ENCODE measurements at places on chromosomes 16 and 17. TPM values are rescaled to one million over a fixed set of nuclear protein-coding genes. Genes with fewer than 3 reads are reported as not detected.
A peak's percentile ranks its signal among the peaks of the same experiment; 100 is the strongest.

DNA sequence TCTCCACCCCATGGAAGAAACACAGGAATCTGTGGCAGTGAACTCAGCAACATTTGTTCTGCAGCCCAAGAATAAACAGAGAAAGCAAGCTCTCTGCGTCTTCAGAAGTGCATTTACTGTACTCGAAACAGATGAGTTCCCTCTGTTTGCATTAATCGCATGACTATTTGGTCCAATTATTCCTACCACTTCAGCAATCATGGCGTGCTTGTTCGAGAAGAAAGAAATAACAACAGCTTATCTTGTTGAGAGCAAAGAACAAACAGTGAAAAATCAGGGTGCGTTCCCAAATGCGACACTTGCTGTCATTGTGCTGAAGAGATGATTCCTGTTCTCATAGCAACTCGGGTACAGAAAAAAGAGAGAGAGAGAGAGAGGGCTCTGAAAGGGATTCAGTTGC lies 445.3 kb upstream of the MAF start:
- DNase-seq = no peak

The KRT12 gene
- total RNA-seq = not detected

DNA sequence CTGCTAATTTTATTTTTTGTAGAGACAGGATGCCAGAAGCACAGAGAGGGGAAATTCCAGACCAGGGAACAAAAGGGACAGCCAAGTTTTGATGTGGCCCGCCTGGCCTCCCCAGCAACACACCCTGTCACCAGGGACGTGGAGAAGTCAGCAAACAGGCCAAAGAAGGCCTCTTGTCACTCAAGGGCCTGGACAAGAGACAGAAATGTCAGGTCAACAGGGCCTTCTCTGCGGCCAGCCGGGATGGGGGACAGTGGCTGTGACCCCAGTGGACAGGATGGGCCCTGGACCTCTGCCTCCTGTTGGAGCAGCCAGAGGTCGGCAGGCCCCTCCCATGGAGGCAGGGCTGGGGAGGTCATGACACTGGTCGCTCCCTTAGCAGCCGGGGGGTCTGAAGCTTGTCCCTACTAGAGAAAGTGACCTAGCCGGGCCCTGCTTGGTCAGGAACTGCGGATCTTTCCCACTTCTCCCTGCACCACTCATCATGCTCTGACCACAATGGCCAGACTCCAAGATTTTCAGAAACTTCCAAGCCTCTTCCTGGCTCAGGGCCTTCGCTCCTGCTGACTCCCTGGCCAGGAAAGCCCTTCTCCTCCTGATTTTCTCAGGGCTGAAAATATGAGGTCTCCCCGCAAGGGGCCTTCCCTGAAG lies 9.2 kb upstream of the TVP23A start:
- DNase-seq = peak; percentile 89

The ADGRG1 gene
- 18.6 TPM for total RNA-seq

The DNAI2 gene
- total RNA-seq = not detected

- no peak for DNase-seq
Measured at GRCh38 chr16:89034971-89035668, 58.1 kb upstream of the CBFA2T3 start.

The CLDN7 gene
- total RNA-seq = 1.8 TPM

DNA sequence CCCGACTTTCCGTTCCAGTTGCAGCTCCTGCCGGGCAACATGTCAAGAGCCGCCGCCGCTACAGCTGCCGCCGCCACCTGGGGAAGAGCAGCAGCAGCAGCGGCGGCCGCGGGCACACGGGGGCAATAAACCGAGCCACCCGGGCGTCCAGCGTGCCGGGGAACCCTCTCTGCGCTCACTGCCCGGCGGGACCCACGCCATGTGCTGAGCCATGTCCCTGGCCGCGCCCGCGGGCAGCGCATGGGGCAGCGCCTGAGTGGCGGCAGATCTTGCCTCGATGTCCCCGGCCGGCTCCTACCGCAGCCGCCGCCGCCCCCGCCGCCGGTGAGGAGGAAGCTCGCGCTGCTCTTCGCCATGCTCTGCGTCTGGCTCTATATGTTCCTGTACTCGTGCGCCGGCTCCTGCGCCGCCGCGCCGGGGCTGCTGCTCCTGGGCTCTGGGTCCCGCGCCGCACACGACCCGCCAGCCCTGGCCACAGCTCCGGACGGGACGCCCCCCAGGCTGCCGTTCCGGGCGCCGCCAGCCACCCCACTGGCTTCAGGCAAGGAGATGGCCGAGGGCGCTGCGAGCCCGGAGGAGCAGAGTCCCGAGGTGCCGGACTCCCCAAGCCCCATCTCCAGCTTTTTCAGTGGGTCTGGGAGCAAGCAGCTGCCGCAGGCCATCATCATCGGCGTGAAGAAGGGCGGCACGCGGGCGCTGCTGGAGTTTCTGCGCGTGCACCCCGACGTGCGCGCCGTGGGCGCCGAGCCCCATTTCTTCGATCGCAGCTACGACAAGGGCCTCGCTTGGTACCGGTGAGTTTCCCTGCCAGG lies 604 bp downstream of the HS3ST3B1 start:
- DNase-seq = peak; percentile 60

- no peak for DNase-seq
Measured at GRCh38 chr16:26905336-26905735, 161.4 kb upstream of the C16orf82 start.

The FA2H gene
- total RNA-seq = 0.50 TPM

The FADS6 gene
- total RNA-seq = not detected

GRCh38 chr17:74433421-74434121 lies 1.7 kb downstream of the GPRC5C start:
- peak; percentile 29 for DNase-seq

DNA sequence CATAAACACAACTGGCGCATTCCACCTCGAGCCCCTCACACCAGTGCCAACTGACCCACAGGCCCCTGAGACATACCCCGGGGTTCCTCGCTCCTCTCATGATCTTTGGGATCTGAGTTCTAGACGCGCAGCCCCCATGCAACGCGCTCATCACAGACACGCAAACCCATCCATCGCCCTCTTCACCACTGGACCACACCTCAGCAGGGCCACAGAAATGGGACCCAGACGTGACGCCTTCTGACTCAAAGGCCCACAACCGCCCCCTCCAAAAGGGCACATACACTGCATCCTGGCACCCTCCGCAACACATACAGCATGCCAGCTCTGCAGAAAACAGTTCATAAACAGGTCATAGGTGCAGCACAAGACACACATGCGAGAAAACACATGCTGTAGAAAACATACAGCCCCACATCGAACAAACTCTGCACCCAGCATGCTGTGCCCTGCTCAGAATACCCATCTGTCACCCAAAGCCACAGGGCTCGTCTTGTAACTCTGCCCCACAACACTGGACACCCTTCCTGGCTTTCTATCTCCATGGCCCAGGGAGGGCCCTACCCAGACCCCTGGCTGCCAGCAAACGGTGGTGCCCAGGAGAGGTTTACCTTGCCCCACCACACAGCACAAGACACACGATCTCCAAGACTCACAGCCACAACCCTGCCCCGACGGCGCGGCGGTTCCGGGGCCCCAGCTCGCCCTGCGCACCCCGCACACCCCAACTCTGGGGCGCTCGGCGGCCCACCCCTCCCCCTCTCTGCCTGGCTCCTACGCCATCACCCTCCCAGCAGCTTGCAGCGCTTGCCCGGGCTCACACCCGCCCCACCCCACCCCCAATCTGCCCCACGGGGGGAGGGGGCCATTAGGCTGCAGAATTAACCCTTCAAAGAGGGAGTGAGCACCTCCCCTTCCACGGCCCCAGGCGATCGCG lies 887 bp downstream of the ZBTB4 start:
- peak; percentile 74 for DNase-seq

The FOXN1 gene
- total RNA-seq = not detected

GRCh38 chr17:6567528-6568183 lies 11.3 kb upstream of the PITPNM3 start:
- DNase-seq = no peak

DNA sequence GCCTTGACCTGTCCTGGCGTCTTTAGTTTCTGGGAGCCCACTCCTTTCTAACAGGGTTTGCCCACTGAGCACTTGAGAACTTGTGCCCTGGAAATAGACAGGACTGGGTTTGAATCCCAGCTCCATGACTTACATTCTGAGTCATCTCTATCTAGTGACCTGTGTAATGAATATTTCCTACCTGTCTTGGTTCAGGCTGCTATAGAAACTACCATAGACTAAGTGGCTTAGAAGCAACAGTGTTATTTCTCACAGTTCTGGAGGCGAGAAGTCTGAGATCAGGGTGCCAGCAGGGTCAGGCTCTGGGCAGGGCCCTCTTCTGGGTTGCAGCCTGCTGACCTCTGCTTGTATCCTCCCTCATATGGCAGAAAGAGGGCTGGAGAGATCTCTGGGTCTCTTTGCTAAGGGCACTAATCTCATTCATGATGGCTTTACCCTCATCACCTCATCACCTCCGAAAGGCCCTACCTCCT lies 110.7 kb upstream of the DHX40 start:
- no peak for DNase-seq

DNA sequence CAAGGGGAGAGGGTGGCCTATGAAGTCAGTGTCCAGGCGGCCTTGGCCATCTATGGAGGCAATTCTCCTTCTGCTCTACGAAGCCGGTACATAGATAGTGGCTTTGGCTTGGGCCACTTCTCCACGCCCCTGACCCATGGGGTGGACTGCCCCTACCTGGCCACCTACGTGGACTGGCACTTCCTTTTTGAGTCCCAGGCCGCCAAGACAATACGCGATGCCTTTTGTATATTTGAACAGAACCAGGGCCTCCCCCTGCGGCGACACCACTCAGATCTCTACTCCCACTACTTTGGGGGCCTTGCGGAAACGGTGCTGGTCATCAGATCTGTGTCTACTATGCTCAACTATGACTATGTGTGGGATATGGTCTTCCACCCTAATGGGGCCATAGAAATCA lies 17.3 kb downstream of the AOC3 start:
- DNase-seq = no peak

DNA sequence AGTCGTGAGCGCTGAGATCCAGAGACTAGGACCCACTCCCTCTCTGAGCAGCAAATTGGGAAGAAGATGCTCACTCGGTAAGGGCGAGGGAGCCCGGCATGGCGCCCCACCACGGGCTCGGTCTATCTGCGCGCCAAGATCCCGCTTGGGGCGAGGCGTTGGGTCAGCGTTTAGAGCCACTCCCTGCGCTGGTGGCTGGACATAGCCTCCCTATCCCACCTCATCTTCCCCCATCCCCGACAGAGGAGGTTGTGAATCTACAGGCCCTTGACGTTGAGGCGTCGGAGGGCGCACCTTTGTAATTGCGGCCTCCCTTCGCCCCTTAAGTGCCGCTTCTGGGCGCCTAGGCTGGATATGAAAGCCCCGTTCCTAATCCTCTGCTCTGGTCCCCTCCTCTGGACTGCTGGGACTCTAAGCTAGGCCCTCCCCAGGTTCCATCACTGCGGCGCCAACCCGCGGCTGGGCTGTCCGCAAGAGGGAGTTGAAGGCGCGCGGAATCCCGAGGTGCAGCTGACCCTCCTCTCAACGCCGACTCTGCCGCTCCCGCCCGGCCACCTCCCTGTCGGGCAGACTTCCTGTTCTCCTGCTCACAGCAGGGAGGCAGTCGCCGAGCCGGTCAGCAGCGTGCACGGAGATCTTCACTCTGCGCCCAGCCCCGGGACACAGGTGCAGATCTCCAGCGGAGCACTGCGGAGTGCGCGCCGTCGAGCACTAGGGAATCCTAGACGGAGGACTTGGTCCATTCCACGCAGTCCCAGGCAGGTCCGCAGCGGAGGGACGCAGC lies 16.1 kb upstream of the HOXB9 start:
- no peak for DNase-seq

DNA sequence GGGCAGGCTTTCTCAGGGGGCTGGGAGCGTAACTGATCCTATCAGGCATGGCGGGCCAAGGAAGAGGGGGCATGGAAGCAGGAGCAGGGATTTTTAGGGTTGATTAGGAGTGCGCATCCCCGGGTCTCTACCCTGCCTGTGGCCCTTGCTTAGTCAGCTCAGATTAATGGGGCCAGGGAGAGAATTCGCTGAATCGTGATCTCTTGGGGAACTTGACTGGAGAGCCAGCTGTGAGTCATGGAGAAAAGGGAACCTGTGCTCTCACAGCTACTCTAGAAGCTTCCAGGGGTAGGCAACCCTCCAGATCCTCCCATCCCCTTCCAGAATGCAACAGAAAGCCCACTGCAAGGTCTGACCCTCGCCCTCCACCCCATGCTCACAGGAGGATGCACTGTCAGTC lies 3.6 kb downstream of the FOXN1 start:
- DNase-seq = no peak

DNA sequence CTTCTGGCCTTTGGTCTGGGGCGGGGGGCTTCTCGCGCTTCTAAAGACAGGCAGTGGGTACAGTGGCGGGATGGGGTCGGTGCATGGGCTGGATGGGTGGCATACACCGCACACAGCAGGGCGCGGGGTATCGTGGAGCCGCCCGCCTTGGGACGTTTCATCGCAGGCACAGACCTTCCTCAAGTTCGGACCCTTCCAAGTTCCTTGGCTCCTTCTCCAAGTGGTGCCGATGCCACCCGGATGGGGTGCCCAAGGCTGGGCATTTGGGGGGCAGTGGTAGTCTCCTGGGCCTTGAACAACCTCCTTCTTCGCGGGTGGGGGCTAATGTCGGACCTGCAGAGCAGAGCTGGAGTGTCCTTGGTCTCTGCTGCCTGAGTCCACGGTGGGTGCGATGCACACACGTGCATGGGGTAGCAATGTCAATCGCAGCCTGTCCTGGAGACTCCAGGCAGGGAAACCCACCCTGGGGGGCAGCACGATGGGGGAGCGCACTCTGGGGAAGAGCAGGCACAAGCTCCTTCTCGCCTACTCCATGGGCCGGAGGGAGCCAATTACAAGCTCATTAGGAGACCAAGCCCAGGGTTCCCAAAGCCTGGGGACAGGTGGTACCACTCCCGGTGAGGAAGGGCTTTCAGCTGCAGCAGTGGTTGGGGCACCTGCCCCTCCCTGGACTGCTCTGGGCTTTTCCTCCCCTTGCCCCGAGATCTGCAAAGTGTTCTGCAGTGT lies 686 bp upstream of the MTSS2 start:
- DNase-seq = no peak

DNA sequence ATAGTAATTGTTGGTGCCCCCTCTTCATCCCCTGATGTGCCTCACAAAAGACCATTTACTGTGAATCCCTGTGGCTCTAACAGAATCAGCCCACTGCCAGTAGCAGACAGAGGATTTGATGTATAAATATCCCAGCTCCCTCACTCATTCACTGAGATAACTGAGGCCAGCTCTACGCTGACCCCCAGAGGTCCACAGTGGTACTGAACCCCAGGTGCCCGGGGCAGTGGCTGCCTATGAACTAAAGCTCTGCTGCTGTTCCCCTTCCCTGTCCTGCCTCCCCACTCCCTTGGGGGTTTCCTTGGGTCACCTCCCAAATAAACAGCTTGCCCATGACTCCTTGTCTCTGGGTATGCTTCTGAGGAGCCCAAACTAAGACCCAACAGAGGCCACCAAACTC lies 295.8 kb downstream of the FOXL1 start:
- DNase-seq = no peak
